ENCODE measurements at places on chromosomes 16 and 17.

DNA sequence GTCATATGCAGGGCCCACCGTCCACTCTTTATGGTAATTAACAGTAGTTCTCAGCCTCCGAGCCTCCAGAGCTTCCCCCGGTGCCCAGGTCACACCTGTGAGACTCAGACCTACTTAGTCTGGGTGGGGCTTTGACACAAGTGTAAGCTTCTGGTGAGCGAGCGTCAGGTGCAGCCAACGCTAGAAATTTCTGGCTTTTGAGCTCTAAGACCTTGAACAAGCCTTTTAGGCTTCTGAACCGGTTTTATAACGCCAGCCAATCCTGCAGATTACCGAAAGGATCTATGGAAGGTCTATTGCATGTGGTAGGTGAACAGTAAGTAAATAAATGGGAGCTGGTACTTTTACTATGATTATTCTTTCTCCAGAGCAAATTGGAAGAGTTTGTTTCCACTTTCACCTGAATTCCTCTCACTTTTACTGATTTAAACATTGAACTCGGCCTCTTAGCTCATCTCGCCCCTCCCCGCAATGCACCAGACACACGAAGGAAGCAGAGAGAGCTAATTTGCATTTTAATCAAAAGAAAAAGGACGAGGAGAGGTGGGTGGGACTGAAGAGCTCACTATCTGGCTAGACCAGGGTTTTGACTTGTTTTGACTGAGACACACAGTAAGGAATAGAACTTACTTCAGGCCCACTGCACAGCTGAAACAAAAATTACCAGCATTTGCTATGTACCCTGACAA is 47.1 kb downstream of the ABAT start:
- DNase-seq, result no peak

GRCh38 chr16:85204242-85205010 is 92.2 kb upstream of the CIBAR2 start:
- no peak for DNase-seq

GRCh38 chr17:43986225-43986981 is 18.0 kb upstream of the NAGS start:
- no peak for DNase-seq

DNA sequence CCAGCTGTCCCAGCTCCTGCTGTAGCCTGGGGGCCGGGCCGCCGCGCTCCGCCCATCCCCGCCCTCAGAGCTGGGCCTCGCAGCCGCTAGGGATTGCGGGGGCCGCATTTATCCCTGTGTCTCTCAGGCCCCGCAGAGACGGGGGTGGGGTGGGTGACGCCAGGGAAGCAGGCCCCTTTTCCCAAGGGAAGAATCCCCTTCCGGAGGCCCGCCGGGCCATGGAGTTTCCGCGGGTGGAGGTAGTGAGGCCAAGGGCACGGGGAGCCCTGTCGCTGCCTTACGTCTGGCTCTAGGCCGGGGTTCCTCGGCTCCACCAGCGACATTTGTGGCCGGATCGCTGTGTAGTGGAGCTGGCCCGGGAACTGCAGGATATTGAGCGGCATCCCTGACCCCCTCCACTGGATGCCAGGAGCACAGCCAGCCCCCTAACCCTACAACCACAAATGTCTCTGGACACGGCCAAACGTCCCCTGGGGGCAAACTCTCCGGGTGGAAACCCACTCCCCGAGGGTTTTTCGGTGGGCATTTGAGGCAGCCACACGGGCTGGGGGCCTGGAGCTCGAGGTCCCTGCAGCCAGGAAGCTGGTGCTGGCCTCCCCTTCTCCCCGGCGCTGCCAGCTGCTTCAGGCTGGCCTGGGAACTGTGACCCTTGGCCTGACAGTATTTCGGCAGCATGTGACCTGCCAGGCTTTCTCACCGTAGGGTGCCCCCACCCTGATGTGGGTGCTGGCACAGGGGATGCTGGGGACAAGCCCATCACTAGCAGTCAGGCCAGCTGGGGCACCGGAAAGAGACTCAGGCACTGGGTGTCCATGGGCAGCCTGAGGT is 12.0 kb upstream of the CD300A start:
- no peak for DNase-seq

- no peak for DNase-seq
These were observed 16.0 kb upstream of the KDM6B start for GRCh38 chr17:7818026-7818425.

DNA sequence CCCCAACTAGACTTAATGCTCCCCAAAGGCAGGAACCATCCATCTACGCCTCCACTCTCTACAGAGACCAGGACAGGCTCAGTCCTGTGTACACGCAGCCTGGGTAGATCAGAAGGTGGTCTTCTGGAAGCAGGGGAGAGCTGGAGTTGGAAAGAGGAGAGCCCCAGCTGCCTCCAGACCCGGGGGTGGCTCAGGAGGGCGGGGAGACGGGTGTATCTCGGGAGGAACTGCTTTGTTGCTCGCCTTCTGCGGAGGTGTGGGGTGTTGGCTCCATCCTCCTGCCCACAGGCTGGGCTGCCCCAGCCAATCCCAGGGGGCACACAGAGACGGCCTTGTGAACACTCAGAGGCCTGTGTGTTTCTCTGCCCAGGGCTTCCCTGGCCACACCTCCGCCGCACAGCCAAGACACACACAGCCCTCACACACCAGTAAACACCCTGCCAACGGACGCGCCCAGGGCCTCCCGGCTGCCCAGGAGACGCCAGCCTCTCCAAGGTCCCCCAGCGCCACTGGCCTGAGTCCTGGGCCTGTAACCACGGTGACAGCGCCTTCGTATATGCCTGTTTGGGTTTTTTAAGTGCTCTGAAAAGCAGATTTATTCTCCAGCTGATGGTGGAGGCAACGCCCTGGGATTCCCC is 143.4 kb upstream of the CDC42EP4 start:
- DNase-seq, result no peak

GRCh38 chr16:17945080-17945601 is 391.4 kb downstream of the NPIPA8 start:
- DNase-seq, result no peak

DNA sequence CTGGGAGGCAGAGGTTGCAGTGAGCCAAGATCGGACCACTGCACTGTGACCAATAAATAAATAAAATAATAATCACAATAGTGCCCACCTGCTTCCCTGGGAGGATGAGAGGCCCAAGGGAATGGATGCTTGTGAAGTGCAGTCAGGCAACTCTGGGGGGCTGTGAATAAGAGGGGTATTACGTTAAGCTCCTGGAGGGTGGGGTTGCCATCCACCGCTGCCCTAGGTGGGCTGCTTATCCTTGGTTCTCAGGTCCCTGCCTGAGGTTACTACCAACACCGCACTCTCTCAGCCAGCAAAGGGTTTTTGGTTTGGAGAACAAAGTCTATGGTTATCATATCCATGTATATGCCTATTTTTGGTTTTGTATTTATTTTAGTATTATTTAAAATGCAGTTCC is 48.6 kb upstream of the CBFA2T3 start:
- DNase-seq, result no peak

- DNase-seq, result no peak
These were observed 44.0 kb upstream of the YPEL2 start for GRCh38 chr17:59287452-59287851.

DNA sequence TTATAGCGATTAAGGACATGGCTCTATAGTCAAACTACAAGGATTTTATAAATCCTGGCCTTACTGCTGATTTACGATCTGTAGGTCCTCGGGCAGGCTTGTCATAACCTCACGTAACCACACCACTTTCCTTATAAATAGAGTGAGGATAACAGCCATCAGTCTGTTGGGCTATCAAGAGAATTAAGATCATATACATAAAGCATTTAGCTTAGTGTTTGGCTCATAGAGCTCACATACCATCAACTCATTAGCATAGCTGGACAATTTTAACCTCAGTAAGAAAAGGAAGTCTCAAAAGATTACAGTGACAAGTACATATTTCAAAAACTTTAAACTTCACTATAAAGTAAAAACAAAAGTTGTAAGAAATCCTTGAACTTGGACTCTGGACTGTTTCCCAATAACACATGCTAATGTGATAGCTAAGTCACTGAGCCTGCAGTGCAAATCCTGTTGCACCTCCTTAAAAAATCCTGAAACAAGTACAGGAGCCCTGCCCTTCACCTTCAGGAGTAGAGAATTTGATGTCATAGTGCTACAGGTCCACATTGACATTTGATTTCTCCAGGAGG is 20.8 kb upstream of the CLEC3A start:
- no peak for DNase-seq

GRCh38 chr16:25966172-25967097 is 274.7 kb downstream of the HS3ST4 start:
- DNase-seq, result no peak

DNA sequence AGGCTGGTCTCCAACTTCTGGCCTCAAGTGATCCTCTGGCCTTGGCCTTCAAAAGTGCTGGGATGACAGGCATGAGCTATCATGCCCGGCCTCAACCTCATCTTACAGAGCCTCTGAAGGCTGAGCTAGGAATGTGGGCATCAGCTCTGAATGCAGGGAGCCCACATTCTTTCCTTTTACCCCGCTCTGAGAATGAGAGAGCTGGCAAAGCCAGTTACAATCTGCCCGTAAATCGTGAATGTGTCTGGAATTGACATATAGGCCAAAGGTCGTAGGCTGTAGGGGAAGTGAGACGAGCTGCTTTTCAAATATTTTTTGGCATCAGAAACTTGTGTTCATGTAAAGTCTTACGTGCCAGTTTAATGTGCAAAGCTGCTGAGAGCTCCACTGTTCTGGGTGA is 4.5 kb downstream of the TMEM238L start:
- DNase-seq, result no peak

DNA sequence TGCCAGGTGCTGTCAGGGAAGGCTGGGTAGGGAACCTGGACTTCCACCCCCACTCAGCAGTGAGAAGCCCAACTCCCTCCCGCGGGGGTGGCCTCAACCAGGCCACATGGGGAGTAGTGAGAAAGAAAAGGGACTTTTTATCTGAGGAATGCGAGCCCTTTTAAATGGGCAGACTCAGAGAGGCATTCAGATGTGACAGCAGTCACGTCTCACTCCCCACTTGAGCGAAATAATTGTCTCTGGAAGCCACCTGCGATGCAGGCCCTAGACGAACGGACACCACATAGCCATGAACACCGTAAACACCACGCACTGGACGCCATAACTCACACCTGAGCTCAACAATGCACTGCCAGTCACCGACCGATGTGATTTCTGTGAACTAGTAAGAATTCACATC is 11.9 kb upstream of the CD300E start:
- no peak for DNase-seq

DNA sequence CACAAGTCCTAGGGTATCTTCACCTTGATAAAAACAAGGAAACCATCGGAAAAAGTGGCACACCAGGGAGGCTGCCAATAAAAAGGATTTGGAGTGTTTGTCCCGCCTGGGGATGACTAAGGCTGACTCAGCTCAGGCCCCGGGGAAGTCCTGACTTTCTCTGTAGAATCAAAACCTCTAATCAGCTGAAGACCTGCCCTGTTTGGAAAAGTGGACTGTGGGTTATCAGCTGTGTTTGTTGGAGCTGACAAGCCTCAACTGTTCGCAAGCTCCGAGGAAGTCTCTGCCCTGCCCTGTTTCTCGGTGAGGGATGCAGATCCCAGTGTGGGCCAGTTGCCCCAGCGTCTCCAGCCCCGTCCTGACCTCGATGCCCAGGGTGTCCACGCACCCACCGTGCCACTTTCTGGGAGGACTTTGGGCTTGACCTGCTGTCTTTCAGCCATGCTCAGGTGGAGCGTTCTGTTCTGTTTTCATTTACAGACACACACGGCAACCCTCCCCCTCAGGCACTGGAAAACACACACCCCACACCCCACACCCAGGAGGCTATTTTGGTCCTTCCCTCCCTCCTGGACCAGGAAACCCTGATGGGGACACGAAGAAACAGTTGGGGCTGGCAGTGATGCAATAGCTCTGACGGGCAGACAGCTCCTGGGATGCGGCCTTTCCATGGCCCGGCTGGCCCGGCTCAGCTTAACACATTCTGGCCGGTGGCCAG is 27.6 kb upstream of the PITPNA start:
- DNase-seq, result no peak

- no peak for DNase-seq
These were observed 112.9 kb downstream of the GRIN2A start for GRCh38 chr16:10069374-10069773.

GRCh38 chr16:23893986-23894385 is 58.2 kb downstream of the PRKCB start:
- DNase-seq, result no peak

DNA sequence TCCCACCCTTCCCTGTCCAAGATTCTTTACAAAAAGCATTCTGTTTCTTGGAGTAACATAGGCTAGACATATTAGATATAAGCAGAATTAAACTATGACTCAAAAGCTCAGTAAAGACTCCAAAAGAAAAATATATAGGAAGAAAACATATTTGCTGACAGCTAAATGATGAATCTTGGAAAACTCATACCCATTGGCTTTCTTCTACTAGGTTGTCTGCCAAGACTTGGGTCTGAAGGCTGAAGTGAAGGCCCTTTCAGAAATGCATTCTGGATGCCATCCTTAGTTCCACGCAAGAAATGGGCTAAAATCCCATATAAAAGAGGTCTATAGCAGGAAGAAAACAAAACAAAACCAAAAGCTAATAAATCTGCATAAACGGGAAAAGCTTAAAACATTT is 15.1 kb downstream of the CEP20 start:
- DNase-seq, result no peak

GRCh38 chr16:2790631-2791030 is 3.3 kb upstream of the PRSS33 start:
- DNase-seq, result no peak

- DNase-seq, result no peak
These were observed 70.3 kb upstream of the LGALS9 start for GRCh38 chr17:27560668-27561067.

DNA sequence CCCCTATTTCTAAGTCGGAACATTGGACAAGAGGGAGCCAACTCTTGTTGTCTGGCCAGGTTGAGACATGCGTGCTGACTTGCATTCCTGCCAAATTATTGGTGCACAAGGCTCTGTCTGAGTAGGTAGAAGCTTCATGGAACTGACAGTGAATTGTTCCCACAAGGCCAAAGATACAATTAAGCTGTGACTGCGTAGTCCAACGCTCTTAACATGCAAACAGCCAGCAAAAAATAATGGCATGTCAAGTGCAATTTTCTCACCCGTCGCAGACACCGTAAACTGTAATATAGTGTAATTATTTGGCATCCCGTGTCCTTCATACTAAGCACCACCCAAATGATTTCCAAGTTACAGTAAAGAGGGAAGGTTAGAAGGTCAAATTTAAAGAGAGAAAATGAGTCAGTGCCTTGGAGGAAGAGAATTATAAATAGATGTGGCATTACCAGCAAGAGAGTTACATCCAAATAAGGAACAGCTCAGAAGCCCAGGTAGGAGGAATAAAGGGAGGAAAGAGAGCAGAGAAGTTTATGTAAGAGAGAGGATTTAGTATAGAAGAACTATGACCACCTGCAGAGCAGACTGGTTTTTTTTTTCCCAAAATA is 21.8 kb downstream of the CDH8 start:
- no peak for DNase-seq

Measured in activated CD8-positive, alpha-beta memory T cell treated with anti-CD3 and anti-CD28 coated beads for 1 hour (primary cell).